ENCODE measurements at places on chromosomes 2 and 18.

- DNase-seq, result no peak
Observed at GRCh38 chr2:136075476-136075875, 42.5 kb downstream of the CXCR4 start.

DNA sequence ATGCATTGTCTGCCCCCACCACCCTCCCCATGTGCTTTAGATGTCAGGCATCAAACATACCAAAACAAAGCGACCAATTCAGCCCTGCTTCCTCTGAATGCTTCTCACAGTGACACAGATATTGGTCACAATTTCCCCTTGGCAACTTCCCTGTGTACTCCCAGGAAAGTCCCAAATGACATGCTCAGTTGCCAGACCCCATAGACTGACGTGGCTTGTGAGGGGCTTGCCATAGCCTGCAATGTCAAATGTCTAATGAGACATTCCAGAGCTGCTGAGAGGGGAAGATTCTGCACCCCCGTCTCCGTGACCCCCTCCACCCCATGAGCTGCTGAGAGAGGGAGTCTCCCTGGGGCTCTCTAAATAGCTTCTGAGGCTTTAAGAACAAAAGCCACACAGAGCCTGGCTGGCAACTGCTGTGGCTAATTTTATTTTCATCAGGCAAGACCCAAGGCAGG is 47.3 kb downstream of the RFTN2 start:
- DNase-seq, result no peak

- DNase-seq, result peak; percentile 23
Observed at GRCh38 chr18:79393181-79393634, 2.5 kb upstream of the NFATC1 start.

GRCh38 chr2:45029215-45029614 is 20.0 kb upstream of the SIX2 start:
- DNase-seq, result no peak

GRCh38 chr2:26672818-26673393 is 19.6 kb upstream of the KCNK3 start:
- DNase-seq, result no peak

GRCh38 chr2:100639588-100640390 is 77.0 kb downstream of the PDCL3 start:
- no peak for DNase-seq

- no peak for DNase-seq
Observed at GRCh38 chr18:48003426-48004349, 73.2 kb upstream of the SMAD2 start.

- peak; percentile 15 for DNase-seq
Observed at GRCh38 chr18:21489119-21489750, 111.3 kb downstream of the ESCO1 start.

- no peak for DNase-seq
Observed at GRCh38 chr2:85945586-85945985, 56.8 kb upstream of the ST3GAL5 start.

- DNase-seq, result no peak
Observed at GRCh38 chr18:3748086-3748485, 298.1 kb downstream of the TGIF1 start.

- no peak for DNase-seq
Observed at GRCh38 chr18:56935434-56936040, 211.3 kb upstream of the BOD1L2 start.

GRCh38 chr18:379681-380330 is 112.0 kb upstream of the THOC1 start:
- DNase-seq, result no peak

DNA sequence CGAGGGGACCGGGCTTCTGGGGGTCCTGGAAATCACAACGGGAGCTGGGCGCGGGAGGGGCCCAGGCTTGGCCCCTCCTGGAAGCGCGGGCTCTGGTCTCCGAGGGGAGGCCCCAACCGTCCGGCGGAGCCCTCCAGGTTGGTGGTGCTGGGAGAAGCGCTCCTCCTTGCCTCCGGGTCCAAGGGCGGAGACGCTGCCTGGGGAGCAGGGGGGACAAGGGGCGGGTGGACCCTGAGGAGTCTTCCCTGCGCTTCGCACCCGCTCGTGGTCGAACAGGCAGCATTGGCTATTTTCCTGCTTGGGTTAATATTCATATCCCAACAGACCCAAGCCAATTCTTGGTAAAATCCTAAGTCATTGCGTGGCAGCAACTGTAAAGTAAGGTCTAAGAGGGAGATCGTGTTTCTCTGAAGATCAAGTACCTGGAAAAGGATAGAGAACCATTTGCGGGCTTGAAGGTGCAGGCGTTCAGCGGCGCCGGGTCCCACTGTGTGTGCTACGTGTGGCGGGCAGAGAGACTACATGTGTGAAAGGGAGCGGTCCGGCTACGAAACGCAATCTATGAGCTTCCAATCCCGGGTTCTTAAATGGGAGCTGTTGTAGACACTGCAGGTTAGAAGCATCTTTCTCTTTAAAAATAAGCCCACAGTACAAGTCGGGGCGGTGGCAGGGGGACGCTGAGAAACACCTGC is 805 bp downstream of the CIDEA start:
- DNase-seq, result no peak

DNA sequence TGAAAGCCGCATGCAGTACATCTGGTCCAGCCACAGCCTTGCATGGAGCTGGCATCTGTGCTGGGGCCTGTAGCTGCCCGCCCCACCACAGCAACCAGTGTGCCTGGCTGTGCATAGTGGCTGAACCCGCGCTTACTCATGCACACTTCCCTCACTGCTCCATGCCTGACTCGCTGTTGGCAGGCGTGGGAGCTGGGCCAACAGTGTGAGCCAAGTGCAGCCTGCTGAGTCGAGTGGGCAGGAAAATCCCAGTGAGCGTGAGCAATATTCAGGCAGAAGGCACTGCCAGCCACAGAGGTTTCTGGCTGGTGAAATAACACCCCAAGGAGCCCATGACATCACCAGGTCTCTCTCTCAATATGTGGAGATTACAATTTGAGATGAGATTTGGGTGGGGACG is 1674.1 kb upstream of the TMEFF2 start:
- no peak for DNase-seq

All from CD4-positive, alpha-beta T cell treated with Interleukin-6 for 4 hours (primary cell).